ENCODE measurements at places on chromosomes 1 and 21.

GRCh38 chr1:71792264-71792663 is 490.1 kb downstream of the NEGR1 start:
- peak; percentile 81 for DNase-seq

GRCh38 chr1:180230416-180230790 is 339 bp downstream of the LHX4 start:
- peak; percentile 58 for DNase-seq

- DNase-seq, result no peak
These were observed 195.4 kb downstream of the LMX1A start for GRCh38 chr1:165161130-165161529.

DNA sequence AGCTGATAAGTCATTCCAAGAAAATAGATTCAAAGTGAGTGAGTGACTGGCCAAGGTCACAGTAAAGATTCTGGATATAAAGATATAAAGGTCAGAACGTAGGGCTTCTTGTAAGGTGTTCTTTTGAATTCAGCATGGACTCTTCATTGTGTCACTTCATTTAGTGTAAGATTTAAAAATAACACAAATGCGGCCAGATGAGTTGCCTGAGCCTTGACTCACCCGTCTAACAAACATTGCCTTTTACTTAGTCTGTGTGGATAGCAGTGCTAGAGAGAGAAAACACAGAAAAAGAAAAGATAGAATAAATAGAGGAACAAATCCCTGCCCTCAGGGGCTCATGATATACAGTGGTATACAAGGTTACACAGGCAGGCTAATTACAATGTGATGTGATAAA is 223.4 kb downstream of the PLPP3 start:
- no peak for DNase-seq

DNA sequence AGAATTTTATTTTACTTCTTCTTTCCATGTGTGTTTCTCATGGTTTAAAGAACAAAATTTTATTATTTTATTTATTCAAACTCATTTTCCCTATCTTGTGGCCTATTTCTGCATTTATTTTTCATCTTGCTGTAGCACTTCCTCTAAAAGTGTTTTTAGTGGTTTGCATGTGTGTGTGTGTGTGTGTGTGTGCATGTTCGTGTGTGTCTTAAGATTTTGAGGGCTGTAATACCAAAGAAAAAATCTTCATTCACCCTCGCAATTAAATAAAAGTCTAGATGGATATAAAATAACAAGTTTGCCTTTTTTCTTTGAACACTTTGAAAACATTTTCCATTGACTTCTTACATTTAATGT is 24.6 kb upstream of the FCRL3 start:
- DNase-seq, result peak; percentile 1

DNA sequence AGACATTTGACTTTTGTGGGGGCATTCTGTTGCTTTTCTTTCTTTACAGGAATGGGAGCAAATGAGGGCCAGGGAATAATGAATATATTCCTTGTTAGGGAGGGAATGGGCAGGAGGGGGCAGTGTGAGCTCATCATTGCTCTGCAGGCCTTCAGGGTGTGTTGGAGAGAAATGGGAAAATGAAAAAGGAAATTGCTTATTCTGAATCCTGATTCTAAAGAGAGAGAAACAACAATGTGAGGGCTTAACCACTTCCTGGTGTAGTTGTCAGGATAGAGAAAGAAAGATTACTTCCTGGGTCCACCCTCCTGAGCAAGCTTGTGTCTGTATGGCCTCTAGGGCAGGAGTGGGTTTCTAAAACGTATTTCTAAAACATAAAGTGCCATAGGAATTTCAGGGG is 28.3 kb downstream of the VANGL2 start:
- DNase-seq, result peak; percentile 81

- DNase-seq, result no peak
These were observed 74.4 kb downstream of the PTPRU start for GRCh38 chr1:29310616-29311180.

GRCh38 chr1:46301808-46302640 is 1.4 kb downstream of the LRRC41 start:
- peak; percentile 59 for DNase-seq

GRCh38 chr1:225845571-225846259 is 35.8 kb downstream of the EPHX1 start:
- peak; percentile 64 for DNase-seq

DNA sequence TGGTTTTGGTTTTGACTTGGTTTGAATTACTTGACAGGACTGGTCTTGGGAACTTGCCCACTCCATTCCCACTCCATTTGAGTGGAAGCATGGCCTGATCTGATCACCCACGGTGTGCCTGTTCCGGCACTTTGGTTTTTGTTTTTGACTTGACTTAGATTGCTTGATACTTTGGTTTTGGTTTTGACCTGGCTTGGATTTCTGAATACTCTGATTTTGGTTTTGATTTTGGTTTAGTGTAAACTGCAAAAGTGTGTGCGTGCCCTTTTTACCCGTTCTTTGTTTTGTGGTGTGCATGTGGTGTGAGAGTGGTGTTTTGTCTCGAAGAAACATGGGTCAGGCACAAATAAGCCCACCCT is 50.0 kb downstream of the ADCY10 start:
- no peak for DNase-seq

GRCh38 chr21:32772281-32773047 is 909 bp upstream of the PAXBP1 start:
- DNase-seq, result no peak
